ENCODE measurements at places on chromosomes 12 and 14.

- peak; percentile 69 for DNase-seq
Observed at GRCh38 chr12:30926243-30927221, at the start of gene TSPAN11. Gene TSPAN11, plus strand, starts transcription at chr12:30926748. Its CDS starts 27,244 bp downstream, at chr12:30953992.

DNA sequence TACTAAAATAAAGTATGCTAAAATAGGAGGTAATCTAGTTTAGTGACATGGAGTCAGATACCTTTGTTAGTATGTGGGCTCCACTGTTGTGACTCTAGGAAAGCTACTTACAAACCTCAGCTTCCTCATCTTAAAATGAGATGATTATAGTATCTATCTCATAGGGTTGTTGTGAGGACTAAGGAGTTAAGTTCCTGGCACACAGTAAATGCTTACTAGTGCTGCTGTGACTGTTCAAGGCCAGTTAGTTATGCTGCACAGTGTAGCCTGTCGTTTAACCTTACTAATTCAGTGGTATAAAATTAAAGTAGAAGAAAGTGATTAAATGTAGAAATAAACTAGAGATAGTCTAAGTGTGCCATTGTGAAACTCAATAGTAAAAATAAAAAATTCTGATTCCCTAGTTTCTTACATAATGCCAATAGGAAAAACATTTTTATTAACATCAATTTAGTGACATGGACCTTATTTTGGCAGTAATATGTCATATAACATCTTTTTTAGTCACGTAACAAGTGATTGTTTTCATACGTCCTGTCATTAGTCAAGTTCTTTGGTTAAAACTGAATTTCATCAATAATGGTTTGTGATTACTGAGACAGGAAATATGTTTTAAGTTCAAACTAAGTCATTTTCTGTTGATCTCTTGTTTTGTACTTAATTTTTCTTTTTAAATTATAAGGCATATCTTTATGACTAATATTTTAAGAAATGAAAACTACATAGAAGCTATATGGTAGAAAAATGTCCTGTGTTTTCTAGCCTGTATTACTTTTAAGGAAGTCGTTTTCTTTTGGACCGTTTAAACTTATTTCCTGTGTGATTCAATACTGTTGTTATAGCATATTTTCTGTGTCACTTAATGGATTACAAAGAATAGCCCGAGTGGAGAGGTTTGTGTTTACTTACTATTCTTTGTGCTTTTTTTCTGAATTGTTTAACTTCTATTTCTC, 74.0 kb downstream of the PCNX1 start:
- no peak for DNase-seq

- peak; percentile 80 for DNase-seq
Observed at GRCh38 chr14:41609704-41610183, 3.1 kb downstream of the LRFN5 start.

DNA sequence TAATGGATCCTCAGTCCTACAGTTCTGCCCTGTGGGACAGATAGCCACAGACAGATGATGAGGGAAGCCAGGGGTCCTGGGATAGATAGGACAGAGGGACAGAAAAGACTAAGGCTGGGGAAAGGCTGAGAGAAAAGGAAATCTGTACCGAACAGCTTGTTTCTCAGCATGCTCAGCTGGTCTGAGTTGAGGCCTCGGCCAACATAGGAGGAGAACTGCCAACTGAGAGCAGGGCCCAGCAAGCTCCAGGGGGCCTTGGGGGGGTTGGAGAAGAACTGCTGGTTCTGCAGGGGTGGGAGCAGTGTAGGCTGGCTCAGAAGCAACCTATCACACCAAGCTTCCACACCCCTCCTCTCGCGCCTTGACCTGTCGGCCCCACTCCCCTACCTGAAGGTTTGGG, 10.1 kb downstream of the IL23A start:
- no peak for DNase-seq

GRCh38 chr14:55272387-55272786, 1.2 kb downstream of the FBXO34 start:
- DNase-seq = no peak

DNA sequence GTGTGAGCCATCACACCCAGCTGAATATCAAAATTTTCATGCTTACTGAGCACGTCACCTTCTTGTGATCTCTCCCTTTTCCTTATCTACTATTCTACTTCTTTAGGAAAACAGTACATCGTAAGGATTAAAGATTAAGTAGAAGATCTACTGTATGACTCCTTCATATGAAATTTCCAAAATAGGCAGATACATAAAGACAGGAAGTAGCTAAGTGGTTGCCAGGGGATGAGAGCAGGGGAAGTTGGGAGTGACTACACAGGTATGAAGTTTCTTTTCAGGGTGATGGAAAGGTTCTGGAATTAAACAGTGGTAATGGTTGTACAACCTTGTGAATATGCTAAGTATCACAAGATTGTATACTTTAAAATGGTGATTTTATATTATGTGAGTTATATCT, 36.5 kb upstream of the CERS5 start:
- no peak for DNase-seq

- no peak for DNase-seq
Observed at GRCh38 chr14:89870316-89870715, 84.2 kb downstream of the EFCAB11 start.

- DNase-seq = peak; percentile 27
Observed at GRCh38 chr12:46473634-46474329, 101.2 kb upstream of the SLC38A2 start.

- no peak for DNase-seq
Observed at GRCh38 chr14:103125098-103126070, 2.1 kb downstream of the TNFAIP2 start.

DNA sequence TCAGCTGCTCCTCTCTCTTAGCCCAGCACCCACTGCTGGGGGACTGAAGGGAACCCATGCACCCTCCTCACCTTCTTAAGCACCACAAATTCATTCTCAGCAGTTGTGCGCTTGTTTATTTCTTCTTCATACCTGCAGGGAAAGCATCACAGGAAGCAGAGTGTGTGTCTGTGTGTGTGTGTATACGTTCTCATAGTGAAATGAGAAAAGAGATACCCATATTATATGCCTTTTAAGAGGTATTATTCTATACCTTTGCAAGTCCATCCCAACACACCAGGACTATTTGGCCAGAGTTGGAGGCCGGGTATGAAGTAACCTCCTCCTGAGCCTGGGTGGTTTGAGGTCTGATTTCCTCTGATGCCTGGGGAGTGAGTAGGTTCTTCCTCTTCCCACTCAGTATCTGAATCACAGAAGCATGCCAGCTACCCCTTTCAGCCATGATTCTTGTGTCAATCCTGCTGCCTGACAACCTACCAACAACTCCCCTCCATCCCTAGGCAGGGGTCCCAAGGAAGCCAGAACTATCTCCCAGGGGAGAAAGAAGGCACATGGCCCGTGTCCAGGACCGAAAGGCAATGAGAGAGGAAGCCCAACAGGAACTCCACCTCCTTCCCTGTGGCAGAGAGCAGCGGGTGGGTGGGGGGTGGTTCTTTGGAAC, 3.0 kb downstream of the KRT73 start:
- peak; percentile 5 for DNase-seq

- DNase-seq = no peak
Observed at GRCh38 chr12:38157274-38157932, 159.2 kb upstream of the ALG10B start.

DNA sequence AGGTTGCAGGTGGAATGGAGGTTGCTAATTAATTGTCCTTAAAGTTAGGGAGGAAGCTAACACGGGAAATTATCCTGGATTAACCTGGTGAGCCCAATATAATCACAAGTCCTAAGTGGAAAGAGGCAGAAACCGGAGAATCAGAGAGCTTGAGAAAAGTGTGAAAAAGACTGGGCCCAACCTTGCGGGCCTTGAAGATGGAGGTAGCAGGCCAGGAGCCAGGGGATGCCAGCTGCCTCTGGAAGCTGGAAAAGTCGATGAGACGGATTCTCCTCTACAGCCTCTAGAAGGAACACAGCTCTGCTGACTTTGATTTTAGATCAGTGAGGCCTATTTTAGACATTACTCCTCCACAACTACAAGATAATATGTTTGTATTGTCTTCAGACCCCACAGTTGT, 2.1 kb downstream of the SDR9C7 start:
- no peak for DNase-seq

GRCh38 chr12:12451098-12451497, 94.2 kb downstream of the BORCS5 start:
- DNase-seq = no peak

DNA sequence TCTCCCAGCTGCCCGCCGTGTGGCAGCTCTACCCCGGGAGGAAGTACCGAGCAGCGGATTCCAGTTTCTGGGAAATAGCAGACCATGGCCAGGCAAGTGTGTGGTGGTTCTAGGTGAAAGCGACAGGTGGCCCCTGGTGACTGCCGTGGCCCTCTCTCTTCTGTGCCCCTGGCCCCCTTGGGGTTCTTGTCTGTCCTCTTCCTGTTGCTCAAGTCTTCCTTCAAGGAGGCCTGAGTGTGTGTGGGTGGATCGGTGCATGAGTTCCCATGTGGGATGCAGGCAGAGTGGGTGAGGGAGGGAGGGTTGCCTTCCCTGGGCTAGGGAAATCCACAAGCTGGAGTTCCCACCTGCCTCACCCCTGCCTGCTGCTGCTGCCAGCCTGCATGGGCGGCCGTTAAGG, 4.6 kb downstream of the TCL1B start:
- DNase-seq = no peak

DNA sequence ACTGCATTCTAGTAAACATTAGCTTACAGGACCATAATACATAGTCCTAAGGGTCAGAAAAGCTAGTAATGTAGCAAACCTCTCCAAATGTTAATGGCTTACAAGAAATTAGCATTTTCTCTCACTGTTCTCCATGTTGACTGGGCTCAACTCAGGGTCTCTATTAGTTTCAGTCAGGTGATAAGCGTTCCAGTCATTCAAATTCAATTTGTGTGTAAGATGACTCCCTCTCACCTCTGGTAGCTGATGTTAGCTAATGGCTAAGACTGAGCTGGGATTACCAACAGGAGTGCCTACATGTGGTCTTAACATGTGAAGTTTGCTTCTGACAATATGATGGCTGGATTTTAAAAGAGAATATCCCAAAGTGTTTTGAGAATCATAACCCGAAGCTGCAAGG, 630.5 kb upstream of the USP15 start:
- no peak for DNase-seq

- DNase-seq = peak; percentile 86
Observed at GRCh38 chr14:93042968-93043940, 72.5 kb downstream of the ITPK1 start.

GRCh38 chr12:111976291-111976690, 36.7 kb downstream of the TMEM116 start:
- no peak for DNase-seq

DNA sequence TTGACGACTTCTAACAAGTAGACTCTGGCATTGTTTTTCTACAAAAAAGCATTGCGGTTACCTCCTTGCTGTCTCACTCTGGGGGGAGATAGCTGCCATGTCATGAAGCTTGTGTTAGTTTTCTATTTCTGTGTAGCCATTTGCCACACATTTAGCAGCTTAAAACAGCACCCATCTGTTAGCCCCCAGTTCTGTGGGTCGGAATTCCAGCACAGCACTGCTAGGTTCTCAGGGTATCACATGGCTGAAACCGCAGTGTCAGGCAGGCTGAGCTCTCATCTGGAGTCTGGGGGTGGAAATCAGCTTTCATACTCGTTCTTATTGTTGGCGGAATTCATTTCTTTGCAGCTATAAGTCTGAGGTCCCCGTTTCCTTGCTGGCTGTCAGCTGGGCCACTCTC, 19.9 kb upstream of the STXBP6 start:
- no peak for DNase-seq

DNA sequence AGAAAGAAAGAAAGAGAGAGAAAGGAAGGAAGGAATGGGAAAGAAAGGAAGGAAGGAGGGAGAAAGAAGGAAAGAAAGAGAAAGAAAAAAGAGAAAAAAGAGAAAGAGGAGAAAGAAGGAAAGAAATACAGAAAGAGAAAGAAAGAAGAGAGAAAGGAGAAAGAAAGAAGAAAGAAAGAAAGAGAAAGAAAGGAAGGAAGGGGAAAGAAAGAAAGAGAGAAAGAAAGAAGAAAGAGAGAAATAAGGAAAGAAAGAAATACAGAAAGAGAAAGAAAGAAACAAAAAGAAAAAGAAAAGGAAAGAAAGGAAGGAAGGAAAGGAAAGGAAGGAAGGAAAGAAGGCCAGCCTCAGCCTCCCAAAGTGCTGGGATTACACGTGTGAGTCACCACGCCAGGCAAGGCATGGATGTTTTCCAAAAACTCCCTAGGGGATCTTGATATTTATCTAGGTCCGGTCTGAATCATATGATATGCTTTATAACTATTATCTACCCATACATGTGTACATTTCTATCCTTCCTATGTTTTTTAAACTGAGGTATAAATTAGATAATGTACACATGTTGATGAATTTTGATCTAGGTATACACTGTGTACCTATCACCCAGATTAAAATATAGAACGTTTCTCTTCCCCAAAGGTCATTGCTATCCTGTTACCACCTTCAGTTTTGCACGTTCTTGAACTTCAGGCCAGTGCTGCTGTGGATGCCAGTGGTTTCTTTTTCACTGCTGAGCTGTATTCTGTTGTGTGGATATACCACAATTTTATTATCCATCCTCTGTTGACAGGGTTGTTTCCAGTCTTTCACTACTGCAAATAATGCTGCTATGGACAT, 177.9 kb downstream of the RBM19 start:
- DNase-seq = no peak

- DNase-seq = no peak
Observed at GRCh38 chr12:39692258-39692853, 72.8 kb upstream of the ABCD2 start.

- DNase-seq = no peak
Observed at GRCh38 chr12:71688961-71689570, 3.2 kb downstream of the TMEM19 start.

DNA sequence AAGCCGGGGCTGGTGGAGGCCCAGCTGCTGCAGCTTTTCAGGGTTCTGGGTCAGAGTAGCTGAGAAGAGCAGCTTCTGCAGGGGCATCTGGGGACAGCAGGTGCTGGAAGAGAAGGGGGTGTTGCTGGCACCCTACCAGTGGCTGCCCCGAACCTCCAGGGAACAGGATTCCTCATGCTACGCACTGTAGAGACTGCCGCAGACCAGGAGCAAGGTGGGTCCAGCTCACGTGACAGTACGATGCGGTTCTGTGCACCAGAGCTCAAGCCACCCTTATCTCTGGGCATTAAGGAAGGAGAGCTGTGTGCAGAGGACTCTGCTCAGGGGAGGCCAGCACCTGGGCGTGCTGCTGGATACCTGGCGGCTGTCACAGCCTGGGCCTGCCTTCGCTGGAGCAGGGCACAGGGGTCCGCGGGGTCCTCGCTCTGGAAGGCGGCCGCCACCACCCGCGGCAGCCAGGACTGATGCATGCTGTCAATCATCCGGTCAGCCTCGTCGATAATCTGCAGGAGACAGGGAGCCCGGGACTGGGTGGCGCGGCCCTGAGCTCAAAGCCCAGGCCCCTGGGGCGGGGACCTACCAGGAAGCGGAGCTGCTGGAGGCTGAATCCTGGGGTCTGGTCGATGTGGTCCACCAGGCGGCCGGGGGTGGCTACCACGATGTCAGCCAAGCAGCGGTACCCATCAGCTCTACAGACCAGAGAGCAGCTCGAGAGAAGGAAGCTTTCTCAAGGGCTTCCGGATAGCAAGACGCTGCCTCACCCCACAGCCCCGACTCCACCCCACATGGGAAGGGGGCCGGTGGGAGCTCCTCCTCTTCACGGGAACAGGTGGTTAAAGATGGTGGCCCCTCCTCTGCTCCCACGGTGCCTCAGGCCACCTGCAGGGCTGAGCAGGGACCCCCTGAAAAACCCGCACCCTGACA, 2.9 kb downstream of the DDX51 start:
- peak; percentile 14 for DNase-seq

- no peak for DNase-seq
Observed at GRCh38 chr12:111045941-111046340, 125.6 kb upstream of the MYL2 start.
